HAP-1 (cell line): ENCODE measurements at places on chromosomes 2 and 18.
A peak's percentile ranks its signal among the peaks of the same experiment; 100 is the strongest.

GRCh38 chr2:217666338-217666737, 336.5 kb downstream of the TNS1 start:
- no peak for DNase-seq

DNA sequence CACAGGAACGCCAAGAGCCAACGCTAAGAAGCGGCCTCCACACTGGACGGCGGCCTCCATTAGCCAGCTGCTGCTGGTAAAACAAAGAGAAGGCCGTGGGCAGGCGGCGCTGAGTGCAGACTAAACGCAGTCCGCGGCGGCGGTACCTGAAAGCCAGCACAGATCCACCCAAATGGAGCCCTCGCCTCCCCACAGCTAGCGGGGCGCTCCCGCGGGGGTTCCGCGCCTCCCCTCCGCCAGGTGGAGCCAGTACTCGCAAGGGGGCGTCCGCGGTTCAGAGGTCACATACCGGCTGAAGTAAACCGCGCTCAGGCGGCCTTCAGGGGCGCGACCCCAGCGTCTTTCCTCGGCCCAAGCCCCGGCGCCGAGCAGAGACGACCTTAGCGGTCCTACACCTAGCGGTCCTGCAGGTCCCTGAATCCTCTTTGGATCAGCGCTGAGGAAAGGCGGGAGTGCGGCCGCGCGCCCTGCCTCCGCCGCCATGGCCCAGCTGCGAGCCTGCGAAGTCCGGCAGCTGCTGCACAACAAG, 293.1 kb upstream of the ERBB4 start:
- DNase-seq, result no peak

- no peak for DNase-seq
Observed at GRCh38 chr2:159095813-159096212, 127.4 kb downstream of the TANC1 start.

GRCh38 chr2:196836440-196836839, 27.3 kb upstream of the C2orf66 start:
- no peak for DNase-seq

DNA sequence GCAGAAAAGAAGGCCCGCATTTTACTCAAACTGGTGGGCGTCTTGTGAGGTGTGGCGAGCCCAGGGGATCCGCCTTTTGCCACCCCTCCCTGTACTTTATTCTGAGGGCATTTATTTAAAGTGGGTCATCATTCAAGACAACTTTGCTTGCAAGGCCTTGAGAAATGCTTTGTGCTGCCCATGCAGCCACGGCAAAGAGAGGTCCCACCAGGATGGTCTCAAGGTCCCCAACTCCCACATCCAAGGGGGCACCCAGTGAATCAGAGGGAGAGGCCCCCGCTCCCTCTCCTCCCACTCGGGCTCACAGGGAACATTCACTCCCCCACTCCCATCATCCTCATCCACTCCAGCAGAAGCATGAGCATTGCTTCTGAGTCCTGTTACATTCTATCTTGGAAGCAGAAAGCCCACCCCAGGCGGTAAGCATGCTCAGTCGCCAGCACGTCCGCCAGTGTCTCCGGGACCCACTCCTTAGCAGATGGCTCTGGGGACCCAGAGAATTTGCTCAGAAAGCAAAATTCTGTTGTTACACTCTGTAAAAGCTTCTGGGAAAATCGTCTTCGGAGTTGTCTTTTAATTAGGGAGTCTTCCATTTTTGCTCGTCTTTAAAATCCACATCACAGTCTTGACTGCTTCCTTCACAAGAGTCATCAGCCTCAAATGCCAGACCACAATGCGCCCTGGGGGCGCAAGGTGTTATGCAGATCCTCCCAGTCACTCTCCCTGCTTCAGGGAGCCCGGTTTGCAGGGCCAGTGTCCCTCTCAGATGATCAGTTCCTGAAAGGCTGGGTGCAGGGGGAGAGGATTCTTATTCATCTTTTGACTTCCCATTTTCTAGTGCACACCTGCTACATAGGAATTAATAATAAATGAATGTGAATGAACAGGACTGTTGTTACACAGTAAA, 99.4 kb upstream of the NCK2 start:
- no peak for DNase-seq

DNA sequence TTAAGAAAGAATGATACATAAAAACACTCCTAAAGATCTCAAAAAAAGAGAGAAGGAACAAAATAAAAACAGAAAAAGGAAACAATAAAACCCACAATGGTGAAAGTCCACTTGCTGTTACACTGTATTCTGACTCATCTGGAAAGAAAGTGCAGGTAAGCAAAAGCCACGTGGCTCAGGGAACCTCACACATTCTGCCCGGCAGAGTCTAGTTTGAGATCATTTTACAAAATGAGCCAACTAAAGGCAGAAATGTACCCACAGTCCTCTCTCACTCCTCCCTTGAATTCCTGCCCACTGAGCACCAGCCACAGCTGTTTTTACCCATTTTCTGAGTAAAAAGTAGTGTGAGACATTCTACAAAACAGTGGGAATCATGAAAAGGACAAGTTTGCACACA, 10.0 kb downstream of the KCNH7 start:
- no peak for DNase-seq

DNA sequence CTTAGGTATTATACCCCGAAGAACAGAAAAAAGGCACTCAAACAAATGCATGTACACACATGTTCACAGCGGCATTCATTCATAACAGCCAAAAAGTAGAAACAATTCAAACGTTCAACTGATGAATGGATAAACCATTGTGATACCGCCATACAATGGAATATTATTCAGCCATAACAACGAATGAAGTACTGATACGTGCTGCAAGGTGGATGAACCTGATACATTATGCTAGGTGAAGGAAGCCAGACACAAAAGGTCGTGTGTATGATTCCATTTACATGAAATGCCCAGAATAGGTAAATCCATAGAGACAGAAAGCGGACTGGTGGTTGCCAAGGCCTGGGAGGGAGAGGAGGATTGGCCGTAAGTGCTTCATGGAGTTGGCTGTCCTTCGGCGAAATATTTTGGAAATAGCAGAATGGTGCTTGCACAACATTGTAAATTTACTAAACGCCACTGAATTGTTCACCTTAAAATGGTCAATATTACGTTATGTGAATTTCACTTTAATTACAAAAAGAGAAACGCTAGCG, 750 bp upstream of the RMP24 start:
- DNase-seq, result no peak

GRCh38 chr2:184562532-184562931, 35.8 kb upstream of the ZNF804A start:
- DNase-seq, result no peak

DNA sequence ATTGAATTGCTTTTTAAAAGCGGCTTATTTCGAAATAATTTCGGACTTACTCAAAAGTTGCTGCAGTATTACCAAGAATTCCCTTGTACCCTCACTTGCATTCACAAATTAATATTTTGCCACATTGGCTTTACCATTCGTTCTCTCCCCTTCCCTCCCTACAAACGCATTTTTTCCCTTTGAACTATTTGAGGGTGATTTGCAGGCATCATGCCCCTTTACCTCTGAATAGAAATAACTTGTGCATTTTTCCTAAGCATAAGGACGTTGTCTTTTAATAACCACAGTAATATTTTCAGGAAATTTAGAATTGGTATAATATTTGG, 608 bp downstream of the CCDC138 start:
- DNase-seq, result peak; percentile 7

DNA sequence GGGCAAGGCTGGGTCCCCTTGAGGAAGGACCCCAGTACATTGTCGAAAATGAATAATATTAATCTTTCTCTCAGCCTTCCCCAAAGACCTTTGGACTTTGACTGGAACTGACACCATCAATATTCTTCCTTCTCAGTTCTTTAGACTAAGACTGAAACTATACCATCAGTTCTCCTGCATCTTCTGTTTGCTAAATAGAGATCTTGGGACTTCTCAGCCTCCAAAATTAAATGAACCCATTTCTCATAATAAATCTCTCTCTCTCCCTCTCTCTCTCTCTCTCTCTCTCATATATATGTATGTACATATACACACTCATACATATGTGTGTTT, 39.7 kb upstream of the VRK2 start:
- no peak for DNase-seq

DNA sequence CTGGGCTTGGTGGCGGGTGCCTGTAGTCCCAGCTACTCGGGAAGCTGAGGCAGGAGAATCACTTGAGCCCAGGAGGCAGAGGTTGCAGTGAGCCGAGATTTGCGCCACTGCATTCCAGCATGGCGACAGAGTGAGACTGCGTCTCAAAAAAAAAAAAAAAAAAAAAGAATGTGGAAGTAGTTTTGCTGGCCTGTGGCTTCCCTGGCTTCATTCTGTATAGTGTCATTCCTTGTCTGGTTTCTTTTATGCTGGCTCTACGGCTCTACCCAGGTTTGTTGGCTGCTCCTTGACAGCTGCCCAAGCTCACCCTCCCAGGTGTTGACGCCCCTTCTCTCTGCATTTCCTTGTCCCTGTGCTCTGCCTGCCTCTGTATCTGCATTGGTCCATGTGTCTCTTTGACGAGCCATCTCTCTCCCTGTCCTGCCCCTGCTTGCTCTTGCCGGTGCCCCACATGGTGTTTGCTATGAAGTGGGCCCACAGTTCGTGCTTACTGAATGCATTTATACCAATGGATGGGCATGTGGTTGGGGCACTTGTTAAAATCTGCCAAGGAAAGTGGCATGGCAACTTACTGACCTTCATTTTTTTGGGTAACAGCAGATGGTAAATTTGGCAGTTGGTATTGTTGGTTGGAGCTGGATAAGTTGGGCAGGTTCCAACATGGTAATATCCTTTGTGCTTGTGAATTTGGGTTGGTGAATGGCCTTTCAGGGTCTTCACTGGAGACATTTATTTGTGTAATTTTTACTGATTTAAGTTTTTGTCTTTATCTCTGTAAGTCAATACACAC, 113.9 kb downstream of the MAP4K4 start:
- DNase-seq, result no peak

GRCh38 chr2:30561349-30561748, 114.3 kb downstream of the LCLAT1 start:
- no peak for DNase-seq

GRCh38 chr2:41840702-41841551, 206.9 kb upstream of the PKDCC start:
- DNase-seq, result peak; percentile 97

DNA sequence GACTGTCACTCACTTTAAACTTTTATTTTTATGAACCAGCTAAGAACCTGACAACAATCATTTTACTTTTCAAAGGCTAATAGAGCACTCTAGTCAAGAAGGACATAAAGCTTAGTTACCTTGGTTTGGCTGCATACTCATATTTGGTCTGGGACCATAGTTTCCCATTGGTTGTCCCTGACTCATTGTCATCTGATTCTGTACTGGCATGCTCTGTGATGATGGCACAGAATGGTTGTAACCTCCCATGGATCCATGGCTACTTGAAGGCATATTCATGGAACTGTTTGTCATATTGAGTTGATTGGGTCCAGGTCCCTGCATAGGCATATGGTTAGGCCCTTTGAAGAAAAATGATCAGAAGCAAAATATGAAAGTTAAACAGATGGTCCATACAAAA, 37.9 kb downstream of the SS18 start:
- DNase-seq, result no peak

- no peak for DNase-seq
Observed at GRCh38 chr2:205715831-205716525, 33.7 kb downstream of the NRP2 start.

DNA sequence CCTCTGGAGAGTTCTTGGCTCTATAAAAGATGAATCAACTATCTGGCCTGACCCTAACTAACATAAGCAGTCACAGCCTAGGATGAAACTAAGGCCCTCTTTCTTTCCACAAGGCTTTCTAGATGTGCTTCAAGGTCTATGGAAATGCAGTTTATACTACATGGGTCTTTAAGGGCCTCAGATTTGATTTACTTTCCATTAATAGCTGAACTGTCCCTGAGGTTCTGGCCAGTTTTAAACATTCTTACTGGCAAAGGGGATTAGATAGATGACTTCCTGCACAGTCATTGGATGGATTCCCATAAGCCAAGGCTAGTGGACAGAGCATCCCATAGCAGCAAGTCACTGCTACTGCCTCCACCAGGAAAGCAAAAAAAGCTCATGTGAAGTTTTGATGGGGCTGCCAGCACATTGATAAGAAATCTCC, 38.1 kb upstream of the LCLAT1 start:
- no peak for DNase-seq

- DNase-seq, result no peak
Observed at GRCh38 chr2:235950473-235950809, 217.7 kb downstream of the GBX2 start.

DNA sequence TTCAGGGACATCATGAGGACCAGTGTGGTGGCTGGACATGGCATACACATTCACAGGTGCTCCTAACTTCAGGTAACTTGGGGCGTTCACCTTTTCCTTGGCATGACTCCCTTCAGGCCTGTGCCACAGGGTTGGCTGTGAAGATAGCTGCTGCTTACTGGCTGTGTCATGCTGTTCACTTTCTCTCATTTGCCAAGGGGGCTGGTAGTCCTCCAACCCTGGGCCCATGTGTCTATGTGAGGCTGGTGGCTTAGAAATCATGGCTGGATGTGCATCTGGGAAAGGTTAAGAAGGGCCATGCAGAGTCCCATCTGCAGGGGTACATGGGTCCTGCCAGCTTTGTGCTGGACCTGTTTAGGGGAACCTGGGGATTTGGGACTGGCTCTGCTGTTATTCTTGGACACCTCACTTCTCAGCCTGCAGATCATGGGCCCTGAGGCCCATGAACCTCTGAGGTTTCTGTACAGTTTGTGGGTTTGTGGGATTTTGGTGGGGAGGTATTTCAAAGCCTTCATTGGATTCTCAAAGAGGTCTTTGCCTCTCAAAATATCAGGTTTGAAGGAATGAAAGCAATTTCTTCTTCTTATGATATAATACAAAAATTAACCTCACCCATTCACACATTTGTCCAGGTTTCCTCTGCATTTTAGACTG, 62.9 kb downstream of the FHOD3 start:
- DNase-seq, result no peak

DNA sequence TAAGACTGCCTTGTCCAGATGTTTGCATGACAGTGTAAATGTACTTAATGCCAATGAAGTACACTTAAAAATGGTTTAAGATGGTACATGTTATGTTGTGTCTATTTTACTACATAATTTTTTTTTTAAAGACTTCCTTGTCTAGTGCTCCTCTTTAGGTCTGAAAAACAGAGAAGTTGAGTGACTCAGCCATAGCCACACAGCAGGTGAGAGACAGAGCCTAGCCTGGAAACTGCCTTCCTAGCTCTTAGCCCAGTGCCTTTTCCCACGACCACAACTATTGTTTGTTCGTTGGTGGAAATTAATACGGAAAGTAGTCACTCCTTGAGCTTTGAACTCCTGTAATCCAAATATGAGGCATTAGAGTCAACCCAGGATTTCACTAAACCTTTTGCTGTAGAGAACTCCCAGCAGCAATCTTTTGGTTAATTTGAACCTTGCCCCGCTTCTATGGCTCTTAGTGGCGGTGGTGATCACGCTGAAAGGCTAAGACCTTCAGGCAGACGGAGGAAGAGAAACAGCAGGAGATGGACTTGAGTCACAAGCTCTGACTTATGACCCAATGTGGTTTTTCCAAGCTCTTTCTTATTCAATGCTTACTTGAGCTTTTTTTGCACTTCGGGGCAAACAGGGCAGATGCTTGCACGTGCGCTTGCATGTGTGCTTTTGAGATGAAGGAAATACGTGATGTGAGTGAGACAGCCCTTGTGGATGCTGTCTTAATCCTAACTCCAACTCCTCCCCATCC, 21.2 kb downstream of the TRIB2 start:
- no peak for DNase-seq

- no peak for DNase-seq
Observed at GRCh38 chr2:240147911-240148587, 7.6 kb upstream of the OTOS start.

GRCh38 chr18:39341129-39341528, 1775.5 kb upstream of the CELF4 start:
- DNase-seq, result peak; percentile 90

- DNase-seq, result no peak
Observed at GRCh38 chr2:172858473-172858745, 122.8 kb downstream of the RAPGEF4 start.

- DNase-seq, result no peak
Observed at GRCh38 chr18:75492852-75493251, 65.3 kb upstream of the SMIM21 start.
